ENCODE measurements at places on chromosomes 16 and 17.

- no peak for DNase-seq
Observed at GRCh38 chr16:68374961-68375660, 64.3 kb downstream of the PRMT7 start.

DNA sequence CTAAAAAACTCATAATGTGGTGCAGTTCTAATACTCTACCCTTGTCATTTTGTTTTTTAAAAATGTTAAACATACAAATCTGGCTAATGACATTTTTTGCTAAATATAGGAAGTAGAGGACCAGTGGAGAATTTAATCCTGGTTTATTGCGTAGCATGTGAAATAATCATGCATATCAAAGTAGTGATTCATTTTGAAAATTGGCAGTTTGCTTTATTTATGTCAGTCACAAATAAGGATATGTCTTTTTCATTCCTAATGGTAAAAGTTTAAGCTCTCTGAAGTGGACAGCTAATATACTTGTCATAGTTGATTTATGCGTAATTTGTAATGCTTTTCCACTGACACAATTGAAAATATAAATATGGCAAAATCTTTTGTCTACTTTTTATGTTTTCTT, 224.2 kb downstream of the BCAS3 start:
- DNase-seq = no peak

GRCh38 chr16:4160658-4161430, 44.6 kb upstream of the ADCY9 start:
- no peak for DNase-seq

- no peak for DNase-seq
Observed at GRCh38 chr16:885391-885790, 84.9 kb upstream of the GNG13 start.

GRCh38 chr17:67059372-67059771, 15.0 kb downstream of the CACNG1 start:
- DNase-seq = no peak

DNA sequence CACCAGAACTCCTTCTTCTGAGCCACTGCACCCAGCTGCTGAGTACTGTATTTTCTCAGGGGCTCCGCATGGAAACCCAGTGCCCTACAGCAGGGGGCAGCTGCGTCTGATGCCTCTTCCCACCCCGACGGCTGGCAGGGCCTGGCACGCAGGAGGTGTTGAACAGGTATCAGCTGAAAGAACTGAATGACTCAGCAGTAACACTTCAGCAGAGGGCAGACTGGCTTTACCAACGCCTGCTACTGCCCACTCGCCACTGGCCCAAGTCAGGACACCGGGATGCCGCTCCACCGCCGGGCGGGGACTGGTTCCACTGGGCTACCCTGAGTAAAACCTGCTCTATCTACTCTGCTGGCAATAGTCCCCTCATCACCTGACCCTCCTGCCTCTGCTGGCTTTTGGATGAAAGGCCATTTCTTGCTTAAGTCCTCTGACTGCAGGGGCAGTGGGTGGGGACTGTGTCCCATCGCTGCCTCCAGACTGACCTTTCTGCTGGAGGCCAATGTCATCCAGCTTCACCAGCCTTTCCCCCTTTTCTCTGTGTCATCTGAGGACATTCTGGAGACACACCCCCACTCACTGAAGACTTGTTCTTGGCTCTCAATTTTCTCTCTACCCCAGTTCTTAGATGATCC, 100.4 kb upstream of the FA2H start:
- DNase-seq = no peak

- no peak for DNase-seq
Observed at GRCh38 chr17:38403491-38403890, 24.8 kb upstream of the ARHGAP23 start.

- DNase-seq = no peak
Observed at GRCh38 chr17:41651625-41652460, 27.5 kb upstream of the KRT17 start.

DNA sequence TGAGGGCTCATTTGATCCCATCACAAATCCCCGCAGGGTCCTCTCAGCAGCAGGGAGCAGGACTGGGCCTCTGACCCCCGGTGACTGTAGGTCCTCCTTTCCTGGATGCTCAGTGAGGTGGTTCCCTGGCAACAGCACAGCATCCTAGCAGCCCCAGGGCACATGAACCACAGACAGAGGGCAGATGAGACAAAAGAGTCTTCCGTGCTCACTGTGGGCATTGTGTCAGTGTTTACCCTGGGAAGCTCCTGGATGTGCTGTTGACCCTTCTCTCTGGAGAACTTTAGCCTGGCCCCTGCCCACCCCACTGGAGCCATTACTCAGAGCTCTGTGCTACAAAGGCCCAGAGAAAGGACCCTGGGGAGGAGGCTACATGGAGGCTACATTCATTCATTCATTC, 21.7 kb upstream of the TMEM220 start:
- DNase-seq = no peak

DNA sequence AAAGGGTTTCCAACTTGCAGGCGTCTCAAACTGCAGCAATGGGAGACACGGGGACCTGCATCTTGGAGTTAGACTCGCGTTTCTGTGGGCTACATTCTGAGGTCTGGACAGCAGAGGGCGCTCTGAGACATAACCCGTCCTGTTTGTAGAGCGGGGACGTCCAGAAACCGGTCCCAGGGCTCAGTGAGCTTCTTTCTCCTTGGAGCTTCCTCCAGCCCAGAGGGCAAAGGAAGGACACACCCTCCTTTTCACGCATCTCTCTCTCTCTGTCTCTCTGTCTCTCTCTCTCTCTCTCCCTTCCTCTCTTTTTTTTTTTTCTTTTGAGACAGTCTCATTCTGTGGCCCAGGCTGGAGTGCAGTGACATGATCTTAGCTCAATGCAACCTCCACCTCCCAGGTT, 19.8 kb downstream of the COX4I1 start:
- DNase-seq = peak; percentile 21

- no peak for DNase-seq
Observed at GRCh38 chr17:79079421-79080200, 5.0 kb downstream of the ENGASE start.

DNA sequence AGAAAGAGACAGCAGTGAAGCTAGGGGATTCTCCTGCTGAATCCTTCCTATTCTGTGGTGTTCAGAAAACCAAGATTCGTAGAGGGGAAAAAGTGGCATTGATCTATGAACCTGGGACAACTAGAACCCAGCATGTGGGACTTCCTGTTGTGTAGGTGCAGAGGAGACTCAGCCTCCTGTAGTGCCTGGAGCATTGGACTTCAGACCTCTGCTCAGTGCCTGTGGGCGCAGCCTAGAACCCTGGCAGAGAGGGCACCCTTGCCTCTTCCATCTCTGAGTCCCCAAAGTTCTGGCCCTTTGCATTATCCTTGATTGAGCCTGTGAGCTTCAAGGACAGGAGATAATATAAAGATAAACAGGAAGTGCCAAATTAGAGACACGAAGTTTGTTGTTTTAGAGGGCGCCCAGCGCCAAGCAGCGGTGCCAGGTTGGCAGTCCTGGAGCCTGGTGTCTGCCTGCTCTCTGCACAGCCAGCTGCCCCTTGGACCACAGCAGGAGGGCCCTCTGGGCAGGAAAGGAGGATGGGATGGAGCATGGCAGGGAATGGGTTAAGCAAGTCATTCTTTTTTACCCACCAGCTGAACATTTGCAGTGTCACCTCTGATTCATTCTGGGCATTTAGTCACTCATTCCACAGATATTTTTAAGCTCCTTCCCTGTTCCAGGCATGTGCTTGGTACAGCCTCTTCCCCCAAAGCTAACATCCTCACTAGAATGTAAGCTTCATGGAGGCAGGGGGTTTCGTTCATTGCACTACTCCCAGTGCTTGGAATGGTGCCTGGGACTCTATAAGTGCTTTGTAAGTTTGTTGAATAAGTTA, 11.9 kb upstream of the SP6 start:
- DNase-seq = no peak

- peak; percentile 75 for DNase-seq
Observed at GRCh38 chr16:55701442-55702319, 45.9 kb downstream of the SLC6A2 start.

DNA sequence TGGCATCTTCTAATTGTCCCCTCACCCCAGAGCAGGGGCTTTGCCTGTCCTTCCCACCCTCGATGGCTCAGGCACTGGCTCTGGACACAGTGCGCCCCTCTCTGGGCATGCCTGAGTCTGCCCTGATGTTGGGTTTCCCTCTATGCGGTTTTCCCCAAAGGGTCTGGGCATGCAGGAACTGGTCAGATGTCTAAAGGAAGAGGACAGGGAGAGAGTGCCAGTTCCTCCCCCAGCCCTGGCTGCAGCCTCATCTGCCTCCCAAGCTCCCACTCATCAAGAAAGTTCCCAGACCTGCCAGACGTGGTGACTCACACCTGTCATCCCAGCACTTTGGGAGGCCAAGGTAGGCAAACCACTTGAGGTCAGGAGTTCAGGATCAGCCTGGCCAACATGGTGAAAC, 41.3 kb upstream of the PABPN1L start:
- no peak for DNase-seq

- DNase-seq = no peak
Observed at GRCh38 chr16:48611329-48612137, 1.6 kb upstream of the N4BP1 start.

DNA sequence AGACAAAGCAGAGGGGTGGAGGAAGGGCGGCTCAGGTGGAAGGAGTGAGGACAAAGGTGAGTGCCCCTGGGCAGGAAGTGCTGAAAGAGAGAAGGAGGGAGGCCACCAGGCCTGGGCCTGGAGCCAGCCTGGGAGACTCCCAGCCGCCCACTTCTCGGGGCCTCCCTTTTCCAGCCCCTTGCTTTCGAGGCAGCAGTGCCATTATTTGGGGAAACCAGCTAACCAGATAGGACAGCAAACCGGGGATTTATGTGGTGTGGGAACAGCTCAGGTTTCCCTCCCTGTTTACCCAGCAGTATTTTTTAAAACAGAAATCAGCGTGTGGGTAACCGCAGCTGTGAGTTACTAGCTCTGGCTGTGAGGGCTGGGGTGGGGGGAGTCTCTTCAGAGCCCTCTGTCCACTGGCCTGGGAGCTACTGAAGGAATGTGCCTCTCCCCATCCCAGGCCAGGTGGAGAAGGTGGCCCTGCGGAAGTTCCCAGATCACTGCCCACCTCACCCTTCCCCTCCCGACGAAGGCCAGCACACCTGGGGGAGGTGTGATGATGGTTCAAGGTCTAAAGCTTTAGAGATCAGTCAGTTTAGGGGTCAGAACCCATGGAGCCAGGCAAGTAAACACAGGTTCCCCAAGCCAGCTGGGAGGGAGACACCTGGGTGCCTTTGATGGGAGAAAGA, 8.4 kb upstream of the MEOX1 start:
- no peak for DNase-seq

DNA sequence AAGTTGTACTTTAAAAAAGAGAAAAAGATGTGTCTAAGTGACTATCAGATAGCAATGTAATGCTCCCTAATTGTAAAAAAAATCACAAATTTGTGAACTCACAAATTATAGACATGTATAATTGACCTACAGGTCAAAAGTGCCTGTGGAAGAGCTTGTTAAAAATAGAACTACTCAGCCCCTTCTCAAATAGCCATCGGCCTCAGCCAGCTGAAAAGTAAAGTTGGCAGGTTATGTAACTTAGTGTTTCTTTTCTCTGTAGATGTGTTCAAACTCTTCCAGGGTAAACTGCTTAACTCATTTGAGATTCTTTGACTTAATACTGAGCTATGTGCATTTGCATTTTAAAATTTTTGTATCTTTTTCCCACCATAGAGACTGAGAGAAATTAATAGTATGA, 13.3 kb downstream of the AKTIP start:
- DNase-seq = no peak

DNA sequence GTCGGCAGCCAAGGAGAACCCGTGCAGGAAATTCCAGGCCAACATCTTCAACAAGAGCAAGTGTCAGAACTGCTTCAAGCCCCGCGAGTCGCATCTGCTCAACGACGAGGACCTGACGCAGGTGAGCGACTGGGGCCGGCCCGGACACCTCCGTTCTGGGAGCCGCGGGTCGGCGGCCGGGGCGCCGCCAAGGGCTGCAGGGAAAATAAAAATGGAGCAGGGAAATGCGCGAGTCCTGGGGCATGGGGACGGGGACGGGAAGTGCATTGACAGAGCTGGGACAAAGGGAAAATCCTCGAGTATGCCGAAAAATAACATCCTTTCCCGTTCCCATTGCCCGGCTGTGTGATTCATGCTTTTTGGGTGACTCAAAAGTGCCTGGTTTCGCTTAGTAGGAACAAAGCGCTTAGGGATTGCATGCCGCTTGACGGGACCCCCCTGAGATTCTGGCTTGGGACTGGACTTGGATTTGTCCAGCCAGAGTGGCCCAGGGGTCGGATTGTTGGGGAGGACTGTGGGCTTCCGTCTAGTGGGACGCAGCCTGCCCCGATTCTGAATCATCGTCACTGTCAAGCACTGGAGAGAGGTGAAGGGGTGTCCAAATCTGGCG, 699 bp downstream of the MPRIP start:
- no peak for DNase-seq

DNA sequence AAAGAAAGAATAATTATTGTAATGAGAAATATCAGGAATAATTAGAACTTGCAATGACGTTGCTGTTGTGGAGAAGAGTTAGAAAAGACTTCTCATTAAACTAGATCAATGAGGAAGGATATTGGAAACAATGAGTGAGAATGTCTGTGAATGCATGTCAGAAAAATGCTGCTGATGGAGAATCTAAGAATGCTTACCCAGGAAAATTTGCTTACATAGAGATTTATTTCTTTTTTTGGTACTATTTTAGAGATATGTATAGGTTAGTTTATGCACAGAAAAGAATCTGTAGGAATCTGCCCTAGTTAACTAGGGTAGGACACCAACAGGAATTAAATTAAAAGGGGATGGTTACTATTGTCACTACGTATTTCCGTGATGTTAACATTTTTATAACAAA, 140.2 kb downstream of the USP31 start:
- no peak for DNase-seq

GRCh38 chr16:47449788-47450187, 11.1 kb downstream of the ITFG1 start:
- DNase-seq = no peak

DNA sequence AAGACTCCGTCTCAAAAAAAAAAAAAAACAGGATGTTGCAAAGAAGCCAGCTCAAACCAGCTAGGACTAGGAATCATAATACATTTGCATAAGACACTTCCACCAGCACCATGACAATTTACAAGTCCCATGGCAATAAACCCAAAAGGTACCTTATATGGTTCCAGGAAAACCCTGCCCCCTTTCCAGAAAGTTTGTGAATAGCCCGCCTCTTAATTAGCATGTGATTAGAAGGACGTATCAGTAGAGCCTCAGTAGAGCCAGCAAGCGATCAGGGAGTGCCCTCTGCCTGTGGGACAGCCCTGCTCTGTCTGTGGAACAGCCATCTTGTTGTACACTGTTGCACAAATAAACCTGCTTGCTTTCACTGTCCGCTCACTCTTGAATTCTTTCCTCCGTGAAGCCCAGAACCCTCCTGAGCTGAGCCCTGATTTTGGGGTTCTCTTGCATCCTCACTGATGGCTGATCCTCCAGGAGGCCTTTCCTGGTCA, 14.0 kb downstream of the NUPR1 start:
- DNase-seq = no peak
